ENCODE measurements at places on chromosomes 7 and 10. TPM values are rescaled to one million over a fixed set of nuclear protein-coding genes. Genes with fewer than 3 reads are reported as not detected.

ODAD2 gene
- total RNA-seq = not detected

TLL2 gene
- not detected for total RNA-seq

- DNase-seq = no peak
Observed at GRCh38 chr10:6680735-6681134, 100.7 kb upstream of the PRKCQ start.

MALRD1 gene
- not detected for total RNA-seq

HTRA1 gene
- not detected for total RNA-seq

TRIM74 gene
- 4.4 TPM for total RNA-seq

ZPBP gene
- not detected for total RNA-seq

- no peak for DNase-seq
Observed at GRCh38 chr10:123720536-123720935, 54.4 kb downstream of the GPR26 start.

- no peak for DNase-seq
Observed at GRCh38 chr10:102832248-102832647, 5.0 kb downstream of the CYP17A1 start.

ABCC2 gene
- total RNA-seq = 3.0 TPM

GRCh38 chr10:58438986-58439385, 53.8 kb downstream of the TFAM start:
- DNase-seq = no peak

- no peak for DNase-seq
Observed at GRCh38 chr7:142434666-142435167, 176.9 kb upstream of the PRSS58 start.

GRCh38 chr7:46603780-46604179, 682.7 kb upstream of the IGFBP3 start:
- no peak for DNase-seq

C7orf33 gene
- not detected for total RNA-seq

TUBB8 gene
- not detected for total RNA-seq

DNA sequence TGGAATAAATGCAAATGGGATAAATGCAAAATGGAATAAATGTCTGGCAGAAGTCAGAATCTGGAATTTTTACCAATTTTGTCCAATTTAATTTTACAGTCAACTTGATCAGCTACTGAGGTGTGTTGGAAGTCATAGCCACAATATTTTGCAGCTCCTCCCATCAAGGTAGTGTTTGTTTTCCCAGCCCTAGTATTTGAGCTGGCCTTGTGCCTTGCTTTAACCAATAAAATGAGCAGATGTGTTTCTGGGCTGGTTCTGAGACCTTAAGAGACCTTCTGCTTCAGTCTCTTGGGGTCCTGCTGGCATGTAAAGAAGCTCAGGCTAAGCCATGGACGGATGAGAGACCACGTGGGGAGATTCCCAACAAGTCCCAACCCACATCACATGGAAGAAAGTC, 42.7 kb upstream of the RSBN1L start:
- DNase-seq = no peak

GRCh38 chr10:10910634-10911033, 107.0 kb upstream of the CELF2 start:
- no peak for DNase-seq

- DNase-seq = no peak
Observed at GRCh38 chr7:141838581-141838980, 2.7 kb downstream of the PRSS37 start.

GIMAP1 gene
- total RNA-seq = 8.1 TPM

DNA sequence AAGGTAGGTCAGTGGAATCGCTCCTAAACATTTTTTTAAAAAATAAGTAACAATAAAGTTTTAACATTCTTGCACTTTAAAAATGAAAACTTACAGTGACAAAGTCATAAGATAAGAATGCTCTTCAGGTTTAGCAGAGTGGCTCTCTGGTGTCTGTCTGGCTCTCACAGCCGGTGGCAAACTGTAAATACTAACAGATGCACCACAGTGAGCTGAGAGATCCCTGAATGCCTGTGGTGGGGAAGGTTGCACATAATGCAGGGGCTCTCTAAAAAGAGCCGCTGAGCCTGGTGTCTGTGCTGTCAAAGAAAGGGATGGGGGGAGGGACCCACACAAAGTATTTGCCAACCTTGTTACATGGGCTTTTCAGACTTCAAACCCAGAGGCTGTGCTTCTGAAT, 498.3 kb downstream of the CCSER2 start:
- DNase-seq = no peak

DNA sequence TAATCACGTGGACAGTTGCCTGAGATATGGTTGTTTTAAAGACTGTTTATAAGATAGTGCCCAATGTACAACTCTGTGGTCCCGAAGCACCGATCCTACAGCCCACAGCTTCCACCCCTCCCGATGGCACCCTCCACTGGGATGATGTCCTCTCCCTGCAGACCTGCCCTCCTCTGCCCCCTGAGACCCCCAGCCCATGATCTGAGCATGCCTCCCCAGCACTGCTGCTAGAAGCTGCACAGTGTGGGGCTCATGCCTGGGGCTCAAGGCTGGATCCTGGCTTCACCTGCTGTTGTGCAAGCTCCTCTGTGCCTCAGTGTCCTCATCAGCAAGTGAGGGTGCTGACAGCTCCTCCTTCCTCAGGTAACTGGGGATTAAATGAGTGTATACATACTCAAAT, 254.7 kb upstream of the MKI67 start:
- DNase-seq = no peak

GRCh38 chr7:74254858-74255379, 720 bp upstream of the RFC2 start:
- DNase-seq = peak; percentile 10

- no peak for DNase-seq
Observed at GRCh38 chr7:152847386-152847908, 87.9 kb downstream of the ACTR3B start.

- no peak for DNase-seq
Observed at GRCh38 chr7:66886152-66886551, 34.9 kb upstream of the TMEM248 start.

DNA sequence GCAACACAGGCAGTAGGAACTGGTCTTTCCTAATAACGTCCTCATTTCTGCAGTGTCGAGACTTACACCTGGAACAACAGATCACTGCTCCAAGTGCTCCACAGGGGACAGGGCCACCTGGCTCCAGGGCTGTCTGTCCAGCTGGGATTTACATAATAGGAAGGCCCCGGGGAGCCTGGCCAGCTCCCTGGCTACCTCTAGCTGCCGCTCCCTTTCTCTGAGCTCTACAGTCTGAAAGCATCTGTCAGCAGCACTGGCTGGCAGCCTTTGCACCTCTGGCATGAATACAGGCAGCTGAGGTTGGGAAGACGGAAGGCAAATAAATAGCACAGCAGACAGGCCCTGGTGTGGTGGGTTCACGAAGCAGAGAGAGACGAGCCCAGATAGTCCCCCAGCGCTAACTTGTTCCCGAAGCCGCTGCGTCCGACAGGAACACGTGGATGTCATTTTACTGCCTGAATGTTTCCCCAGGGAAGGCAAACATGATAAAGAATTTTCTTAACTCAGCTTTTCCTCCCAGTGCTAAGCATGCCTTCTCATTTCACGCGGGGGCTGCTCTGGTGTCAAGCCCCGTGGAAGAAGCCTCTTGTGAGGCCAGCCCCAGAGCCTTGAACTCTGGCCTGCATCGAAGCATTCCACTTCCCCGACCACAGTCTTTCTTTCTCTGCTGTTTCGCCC, 105.4 kb downstream of the ITIH5 start:
- no peak for DNase-seq

GRCh38 chr7:158973941-158974785, 117.8 kb downstream of the DYNC2I1 start:
- DNase-seq = no peak

- no peak for DNase-seq
Observed at GRCh38 chr10:89566992-89567391, 31.6 kb upstream of the SLC16A12 start.

CALHM1 gene
- total RNA-seq = not detected

DNA sequence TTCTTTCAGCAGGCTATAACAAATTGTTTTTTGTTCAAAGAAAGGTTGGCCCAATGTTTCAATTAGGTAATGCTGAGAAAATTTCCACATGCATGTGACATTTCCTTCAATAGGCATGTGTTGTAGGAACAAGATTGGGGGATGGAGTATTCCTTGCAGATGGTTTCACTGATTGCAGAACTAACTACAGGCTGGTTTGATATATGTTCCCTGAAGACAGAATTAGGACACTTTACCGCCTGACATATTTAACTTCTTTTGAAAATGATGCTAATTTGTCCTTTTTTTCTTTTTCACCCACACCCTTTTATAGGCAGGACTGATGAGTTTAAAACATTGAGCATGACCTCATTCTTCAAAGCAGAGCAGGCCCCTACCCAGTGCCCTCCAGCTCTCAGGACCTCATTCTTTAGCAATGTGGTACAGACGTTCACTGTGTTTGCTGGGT, 163.3 kb downstream of the CPED1 start:
- DNase-seq = no peak

Data from CD4-positive, alpha-beta T cell (primary cell).